ENCODE measurements at places on chromosomes 13 and 19.

DNA sequence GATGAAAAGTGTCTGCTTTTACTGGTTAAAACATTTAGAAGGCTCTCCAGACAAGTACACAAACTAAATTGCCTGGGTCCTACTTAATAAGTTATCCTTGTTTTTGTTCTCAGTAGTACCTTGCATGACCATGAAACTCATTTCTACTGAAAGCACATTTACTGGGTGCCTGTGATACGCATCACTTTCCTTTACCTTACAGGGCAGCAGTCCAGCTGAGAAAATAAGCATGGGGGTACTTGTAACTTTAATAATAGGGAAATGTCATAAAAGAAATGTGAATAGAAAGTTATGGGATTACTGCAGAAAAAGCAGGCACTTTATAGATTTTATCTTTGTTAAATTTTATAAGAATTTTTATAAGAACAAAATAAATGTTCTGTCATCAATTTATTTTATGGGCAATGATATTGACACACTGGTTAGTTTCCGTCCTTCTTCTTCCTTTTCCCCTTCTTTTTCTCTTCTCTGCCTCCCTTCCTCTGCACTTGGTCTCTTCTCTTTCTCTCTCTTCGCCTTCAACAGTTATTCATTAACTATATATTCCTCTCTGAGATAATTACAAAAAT is 107.3 kb upstream of the AKAP11 start:
- DNase-seq = no peak

DNA sequence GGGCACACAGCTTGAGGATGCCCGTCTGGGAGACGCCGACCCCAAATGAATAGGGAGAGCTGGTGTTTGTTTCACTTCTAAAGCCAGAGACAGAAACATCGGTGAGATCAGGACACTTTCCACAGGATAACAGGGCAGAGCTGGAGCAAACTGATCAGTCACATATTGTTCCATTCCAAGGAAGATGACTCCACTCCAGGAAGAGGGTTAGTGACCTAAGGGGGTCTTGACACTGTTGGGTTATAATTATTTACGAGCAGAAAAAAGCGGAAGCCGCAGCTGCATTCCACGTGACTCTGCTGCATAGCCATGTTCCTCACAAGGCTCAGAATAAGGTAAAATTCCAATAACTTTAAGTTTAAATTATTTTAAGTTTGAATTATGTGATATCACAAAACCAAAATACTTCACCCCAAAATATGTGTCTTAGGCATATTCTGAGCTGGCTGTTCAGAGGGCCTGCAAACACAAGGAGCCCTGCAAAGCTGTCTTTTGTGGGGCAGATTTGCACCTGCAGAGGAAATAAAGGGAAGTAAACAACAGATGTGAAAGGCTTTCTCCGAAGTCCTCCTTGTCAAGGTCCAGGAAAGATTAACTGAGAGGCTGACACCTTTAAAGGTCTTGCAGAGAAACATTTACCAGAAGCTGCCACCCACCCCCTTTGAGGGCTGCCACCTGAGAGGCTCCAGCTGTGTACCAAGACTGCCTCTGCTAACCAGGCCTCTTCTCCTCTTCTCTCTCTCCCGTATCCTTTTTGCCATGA is 819.2 kb downstream of the UQCRFS1 start:
- no peak for DNase-seq

GRCh38 chr19:33868788-33869412 is 72.2 kb downstream of the KCTD15 start:
- peak; percentile 33 for DNase-seq

DNA sequence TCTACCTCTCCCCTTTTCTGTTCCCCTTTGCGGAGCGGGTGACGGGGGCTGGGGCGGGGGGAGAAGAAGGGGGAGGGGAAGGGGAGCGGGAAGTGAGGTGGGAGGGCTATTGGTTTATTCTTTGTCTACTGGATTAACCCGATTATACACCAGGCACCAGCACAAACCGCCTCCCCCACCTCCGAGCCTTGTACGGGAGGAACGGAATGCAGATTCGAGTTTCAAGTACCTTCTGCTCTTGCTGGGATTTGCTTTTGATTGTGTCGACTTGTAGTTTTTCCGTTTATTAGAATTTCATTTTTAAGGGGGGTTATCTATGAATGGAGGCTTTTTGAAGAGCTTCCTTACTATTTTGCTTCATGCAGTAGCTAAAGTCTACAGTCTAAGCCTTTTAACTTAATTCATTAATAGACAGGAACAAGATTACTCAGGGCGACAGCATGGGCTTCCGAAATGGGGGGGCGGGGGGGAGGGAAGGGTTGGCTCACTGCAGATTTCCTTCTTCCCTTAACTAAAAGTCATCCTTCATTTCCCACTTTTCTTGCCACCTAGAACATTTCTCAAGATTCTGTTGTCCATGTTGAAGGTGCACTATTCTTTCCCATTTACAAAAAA is 937 bp upstream of the SPRY2 start:
- peak; percentile 60 for DNase-seq

GRCh38 chr19:4361152-4362046 is 18.0 kb downstream of the MPND start:
- DNase-seq = no peak
